ENCODE measurements at places on chromosomes 1 and 21.

DNA sequence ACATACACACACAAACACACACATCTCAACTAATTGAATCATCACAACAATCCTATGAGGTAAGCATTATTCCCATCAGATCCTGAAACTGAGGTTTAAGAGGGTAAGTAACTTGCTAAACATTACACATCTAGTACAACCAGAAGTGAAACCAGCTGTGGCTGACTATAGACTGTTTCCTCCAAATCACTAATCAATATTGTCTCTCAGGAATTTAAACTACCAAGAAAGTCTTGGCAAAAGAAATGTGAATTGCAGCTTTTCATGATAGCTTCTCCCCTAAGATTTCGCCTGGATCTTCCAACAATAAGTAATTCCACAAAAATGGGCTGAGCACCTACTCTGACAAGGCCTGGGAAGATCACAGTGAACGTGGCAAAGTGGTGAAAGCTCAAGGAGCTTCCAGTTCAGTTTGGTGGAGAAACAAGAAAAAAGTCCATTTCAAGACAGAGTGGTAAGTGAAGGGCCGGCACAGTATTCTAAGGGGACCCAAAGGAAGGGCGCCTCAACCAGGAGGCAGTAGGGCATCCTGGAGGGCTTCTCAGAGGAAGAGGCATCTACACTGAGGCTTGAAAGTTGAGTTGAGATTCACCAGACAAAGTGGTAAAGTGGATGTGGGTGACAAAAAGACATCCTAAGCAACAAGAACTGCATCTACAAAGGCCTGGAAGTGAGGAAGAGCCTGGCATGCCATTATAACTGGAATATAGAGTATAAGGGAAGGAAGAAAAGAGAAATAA lies 22.1 kb downstream of the LRRC52 start:
- H3K36me3 ChIP-seq: no peaks in the 10 kb centered on the region
- DNase-seq: no peak
- H3K4me1 ChIP-seq: peaks cover 5% of the 10 kb centered on the region
- H3K27me3 ChIP-seq: no peaks in the 10 kb centered on the region

GRCh38 chr1:101652484-101652883 lies 344.2 kb downstream of the OLFM3 start:
- H3K27ac ChIP-seq: no peak overlapping the region
- no peak overlapping the region for H3K4me3 ChIP-seq
- no peaks in the 10 kb centered on the region for H3K36me3 ChIP-seq
- no peak for DNase-seq

- no peak for DNase-seq
- H3K4me3 ChIP-seq: no peak overlapping the region
- no peaks in the 10 kb centered on the region for H3K4me1 ChIP-seq
- H3K27me3 ChIP-seq: no peaks in the 10 kb centered on the region
- no peaks in the 10 kb centered on the region for H3K36me3 ChIP-seq
- no peak overlapping the region for H3K27ac ChIP-seq
These were observed 68.5 kb downstream of the GPATCH2 start for GRCh38 chr1:217562229-217562878.

DNA sequence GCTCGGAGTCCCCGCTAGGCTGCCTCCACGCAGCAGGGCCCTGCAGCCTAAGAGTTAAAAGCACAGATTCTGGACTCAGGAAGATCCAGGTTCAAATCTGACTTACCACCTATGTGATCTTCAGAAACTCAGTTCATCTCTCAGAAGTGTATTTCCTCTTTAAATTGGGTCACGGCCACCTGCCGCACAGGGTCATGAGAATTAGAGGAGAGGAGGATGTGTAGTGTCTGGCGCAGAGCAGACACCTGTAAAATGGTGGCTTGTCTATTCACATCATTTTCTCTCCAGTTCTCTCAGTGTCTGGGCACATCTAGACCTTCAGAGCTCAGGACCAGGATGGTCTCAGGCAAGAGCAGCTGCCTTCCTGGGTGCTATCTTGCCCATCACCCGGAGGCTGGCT lies 45.8 kb downstream of the PTPRF start:
- no peaks in the 10 kb centered on the region for H3K27me3 ChIP-seq
- H3K36me3 ChIP-seq: no peaks in the 10 kb centered on the region
- no peak overlapping the region for H3K4me3 ChIP-seq
- no peak for DNase-seq
- no peak overlapping the region for H3K27ac ChIP-seq

DNA sequence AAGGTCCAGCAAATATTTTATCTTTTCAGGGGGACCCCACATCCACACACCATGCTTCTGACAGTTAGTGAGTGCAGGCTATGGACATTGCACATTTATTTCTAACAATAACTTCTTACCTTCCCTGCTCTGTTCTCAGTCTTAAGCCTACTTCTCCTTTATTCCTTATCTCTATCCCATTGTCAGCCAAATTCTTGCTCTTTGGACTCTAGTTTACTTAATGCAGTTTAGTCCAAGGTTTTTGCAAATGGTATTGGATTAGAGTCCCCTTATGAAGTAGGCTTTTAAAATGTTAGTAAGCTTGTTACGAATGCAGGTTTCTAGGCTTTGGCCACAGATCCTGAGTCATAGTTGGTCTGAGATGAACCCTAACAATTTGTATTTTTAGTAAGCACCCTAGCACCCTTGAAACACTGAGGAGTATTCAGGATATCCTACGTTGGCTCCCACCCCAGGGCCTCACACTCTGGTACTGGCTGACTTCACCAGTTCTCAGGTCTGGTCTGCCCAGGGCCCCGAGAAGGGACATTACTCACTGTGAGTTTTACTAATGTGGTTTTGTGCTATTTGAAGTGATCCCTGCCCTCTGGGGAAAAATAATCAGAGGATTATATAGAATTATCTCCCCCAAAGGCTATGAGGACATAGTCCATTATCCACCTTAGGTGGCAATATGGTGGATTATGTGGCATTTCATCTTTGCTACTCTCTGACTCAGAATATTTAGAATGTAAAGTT lies 239.5 kb downstream of the TGFB2 start:
- no peaks in the 10 kb centered on the region for H3K4me1 ChIP-seq
- no peaks in the 10 kb centered on the region for H3K36me3 ChIP-seq
- DNase-seq: no peak
- H3K27ac ChIP-seq: no peak overlapping the region
- no peaks in the 10 kb centered on the region for H3K27me3 ChIP-seq

- H3K27me3 ChIP-seq: no peaks in the 10 kb centered on the region
- H3K4me1 ChIP-seq: no peaks in the 10 kb centered on the region
- H3K27ac ChIP-seq: no peak overlapping the region
- no peak overlapping the region for H3K4me3 ChIP-seq
These were observed 1699.6 kb downstream of the KCNT2 start for GRCh38 chr1:194908643-194909042.

GRCh38 chr1:153963850-153964331 lies 554 bp upstream of the SLC39A1 start:
- peak overlapping the region; percentile 91 for H3K4me3 ChIP-seq
- H3K4me1 ChIP-seq: peaks cover 25% of the 10 kb centered on the region
- H3K36me3 ChIP-seq: no peaks in the 10 kb centered on the region
- peak; percentile 53 for DNase-seq
